ENCODE measurements at places on chromosomes 12 and 14. TPM values are rescaled to one million over a fixed set of nuclear protein-coding genes. Genes with fewer than 3 reads are reported as not detected.

PDE3A gene
- total RNA-seq = under 0.01 TPM

TOGARAM1 gene
- 7.4 TPM for total RNA-seq

TAS2R20 gene
- total RNA-seq = 2.0 TPM

GRCh38 chr14:63543826-63544406, 739 bp upstream of the PPP2R5E start:
- no peak for DNase-seq

DNA sequence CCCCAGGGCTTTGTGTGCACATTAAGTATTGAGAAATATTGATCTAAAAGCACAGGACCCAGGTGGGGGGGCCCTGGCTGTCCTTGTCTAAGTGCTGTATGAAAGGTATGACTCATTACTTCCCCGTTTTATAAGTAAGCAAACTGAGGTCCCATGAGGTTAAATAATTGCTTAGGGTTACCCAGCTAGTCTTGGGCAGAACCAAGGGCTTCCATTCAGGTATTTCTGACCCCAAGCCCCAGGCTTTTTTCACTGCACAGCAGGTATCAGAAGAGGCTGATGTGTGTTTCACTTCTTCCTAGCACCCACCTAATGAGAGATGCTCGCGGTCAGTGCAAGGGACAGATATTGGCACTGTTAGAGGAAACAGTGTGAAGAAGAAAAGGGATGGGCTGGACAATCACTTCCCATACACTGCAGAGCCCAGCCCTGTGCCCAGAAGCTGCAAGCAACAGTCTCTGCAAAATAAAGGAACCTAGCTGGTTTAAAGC, 4.7 kb upstream of the TC2N start:
- peak; percentile 27 for DNase-seq

- DNase-seq = no peak
Measured at GRCh38 chr12:18863769-18864500, 126.0 kb downstream of the CAPZA3 start.

All from bronchial epithelial cell (primary cell).